ENCODE measurements at places on chromosomes 6 and 20. TPM values are rescaled to one million over a fixed set of nuclear protein-coding genes. Genes with fewer than 3 reads are reported as not detected.

- DNase-seq: no peak
These were observed 82.1 kb downstream of the KCNB1 start for GRCh38 chr20:49400410-49400809.

GRCh38 chr6:4435981-4436445 is 300.6 kb upstream of the ECI2 start:
- no peak for DNase-seq

- DNase-seq: no peak
These were observed 365.1 kb upstream of the SOX4 start for GRCh38 chr6:21228411-21228810.

The DEFB132 gene
- not detected for total RNA-seq

The SIRPG gene
- total RNA-seq: 1.5 TPM

DNA sequence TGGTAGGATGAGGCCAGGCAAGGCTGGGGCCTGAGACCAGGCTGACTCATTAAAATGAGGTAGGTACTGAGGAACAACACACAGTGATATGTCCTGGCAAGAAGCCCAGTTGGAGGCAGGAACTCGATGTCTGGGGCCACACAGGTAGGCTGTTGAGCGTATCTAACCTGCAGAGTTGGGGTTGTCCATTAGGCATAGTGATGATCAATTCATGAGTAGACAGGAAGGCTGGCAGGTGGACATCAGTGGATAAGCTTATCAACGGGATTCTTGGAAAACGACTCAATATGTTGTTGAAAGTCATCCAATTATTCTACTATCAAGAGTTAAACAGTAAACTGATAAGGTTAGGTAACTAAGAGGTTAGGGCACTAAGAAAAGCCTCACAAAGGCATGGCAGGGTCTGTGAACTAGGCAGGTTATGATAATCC is 193.2 kb upstream of the COL21A1 start:
- no peak for DNase-seq

Measured in esophagus squamous epithelium (tissue), 5 donors.